ENCODE measurements at places on chromosomes 1 and 21.

- no peak for DNase-seq
Measured at GRCh38 chr1:157090771-157091170, 8.8 kb downstream of the ETV3L start.

- DNase-seq, result no peak
Measured at GRCh38 chr1:95183952-95184351, 50.1 kb upstream of the RWDD3 start.

DNA sequence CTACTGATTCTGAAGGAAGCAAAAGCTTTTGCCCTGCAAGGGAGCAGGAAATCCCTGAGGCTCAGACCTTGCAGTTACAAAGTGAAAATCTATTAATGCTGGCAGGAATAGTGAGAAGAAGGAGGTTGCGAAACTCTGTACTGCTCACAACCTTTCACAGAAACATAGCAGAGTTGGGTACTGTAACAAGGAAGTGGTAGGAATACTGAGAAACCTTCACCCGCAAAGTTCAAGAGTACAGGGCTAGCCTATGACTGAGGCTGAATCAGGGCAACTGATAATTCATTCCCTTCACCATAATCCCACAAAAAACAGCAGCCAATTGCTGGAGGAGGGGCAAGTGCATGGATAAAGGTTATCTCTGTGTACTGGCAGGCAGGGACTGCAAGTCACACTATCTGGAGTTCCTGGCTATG, 23.9 kb upstream of the KCTD3 start:
- no peak for DNase-seq

GRCh38 chr1:20589331-20590278, 708 bp downstream of the CDA start:
- no peak for DNase-seq

GRCh38 chr1:180256341-180257027, 26.4 kb downstream of the LHX4 start:
- DNase-seq, result no peak

DNA sequence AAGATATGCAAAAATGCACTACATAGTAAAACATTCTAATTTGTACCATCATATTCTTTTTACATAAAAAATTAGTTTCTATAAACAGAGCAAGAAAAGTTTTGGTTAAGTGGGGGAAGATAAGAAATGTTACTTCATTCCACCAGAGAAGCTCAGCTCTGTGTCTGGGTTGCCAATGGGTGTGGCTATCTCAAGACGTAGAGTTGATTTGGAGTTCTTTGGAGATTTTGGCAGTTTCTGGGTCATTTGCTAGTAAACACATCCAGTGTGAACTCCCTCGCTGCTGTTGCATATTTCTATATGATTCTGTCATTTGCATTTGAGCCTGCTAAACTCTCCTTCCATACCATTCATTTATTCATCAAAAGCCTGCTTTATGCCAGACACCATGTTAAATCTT, 7.2 kb downstream of the RGL1 start:
- no peak for DNase-seq

- DNase-seq, result no peak
Measured at GRCh38 chr1:12056331-12056841, 6.7 kb upstream of the TNFRSF8 start.

DNA sequence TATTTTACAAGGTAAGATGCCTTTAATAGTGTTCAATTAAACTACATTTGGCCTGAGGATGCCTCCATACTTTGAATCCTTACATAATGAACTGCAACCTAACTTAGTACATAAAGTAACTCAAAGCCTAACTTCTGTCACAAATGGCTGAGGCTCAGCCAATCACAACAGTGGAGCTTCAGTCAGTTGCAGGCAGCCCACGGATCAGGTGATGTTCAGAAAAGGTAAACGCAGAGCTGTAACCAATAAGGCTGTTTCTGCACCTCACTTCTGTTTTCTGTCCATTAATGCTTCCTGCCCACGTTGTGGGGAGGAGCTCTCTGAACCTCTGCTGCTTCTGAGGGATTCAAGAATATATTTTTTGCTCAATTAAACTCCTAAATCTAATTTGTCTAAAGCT, 94.8 kb upstream of the KIAA0040 start:
- DNase-seq, result no peak

DNA sequence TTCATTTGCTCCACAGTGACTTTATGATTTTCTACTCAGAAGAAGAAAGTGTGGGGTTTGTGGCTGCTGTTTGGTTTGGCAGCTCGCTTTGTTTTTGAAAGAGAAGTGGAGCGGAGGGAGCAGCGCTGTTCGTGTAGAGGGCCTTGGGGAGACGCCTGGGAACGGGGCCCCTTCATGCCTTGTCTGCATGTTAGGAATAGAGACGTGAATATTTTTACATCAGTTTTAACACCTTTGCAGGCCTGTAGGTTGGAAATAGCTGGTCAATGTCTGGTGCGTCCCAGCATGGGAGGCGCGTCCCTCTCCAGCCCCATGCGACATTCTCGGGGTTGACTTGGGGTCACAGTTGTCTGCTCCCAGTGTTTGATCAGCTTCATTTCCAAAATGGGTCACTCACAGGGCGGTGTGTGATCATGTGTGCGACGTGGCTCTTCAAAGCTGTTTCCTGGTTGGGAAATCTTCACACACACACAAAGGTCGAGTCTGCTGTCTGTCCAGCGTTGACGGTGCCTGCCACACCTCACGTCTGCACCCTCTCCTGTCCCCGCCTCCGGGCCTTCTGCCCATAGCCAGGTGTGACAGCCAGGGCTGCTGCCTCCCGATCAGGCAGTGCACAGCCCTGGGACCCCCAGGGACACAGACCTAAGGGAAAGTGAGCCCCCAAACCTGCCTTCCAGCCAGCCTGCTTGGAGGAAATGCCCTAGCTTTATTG, 149.2 kb downstream of the PSMG1 start:
- DNase-seq, result no peak

GRCh38 chr1:211472724-211473123, 19.2 kb downstream of the RD3 start:
- no peak for DNase-seq

GRCh38 chr1:48750109-48750508, 26.6 kb downstream of the BEND5 start:
- DNase-seq, result no peak

DNA sequence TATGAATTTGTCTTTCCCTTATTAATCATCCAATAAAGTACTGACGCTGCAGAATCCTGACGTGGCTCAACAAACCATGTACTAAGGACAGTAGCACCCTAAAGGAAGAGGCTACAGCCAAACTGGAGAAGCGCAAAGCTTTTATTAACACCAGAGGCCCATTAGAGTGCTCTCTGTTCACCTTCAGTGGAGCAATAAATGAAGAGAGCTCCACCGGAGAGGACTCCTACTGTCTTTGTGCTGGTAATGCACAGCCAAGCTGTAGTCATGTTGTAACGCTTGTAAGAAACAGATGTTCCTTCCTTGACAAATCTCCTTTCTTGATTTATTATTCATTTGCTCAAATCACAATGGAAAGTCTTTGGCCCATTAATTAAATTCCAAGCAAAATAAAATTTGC, 220.7 kb upstream of the RRP15 start:
- DNase-seq, result no peak

DNA sequence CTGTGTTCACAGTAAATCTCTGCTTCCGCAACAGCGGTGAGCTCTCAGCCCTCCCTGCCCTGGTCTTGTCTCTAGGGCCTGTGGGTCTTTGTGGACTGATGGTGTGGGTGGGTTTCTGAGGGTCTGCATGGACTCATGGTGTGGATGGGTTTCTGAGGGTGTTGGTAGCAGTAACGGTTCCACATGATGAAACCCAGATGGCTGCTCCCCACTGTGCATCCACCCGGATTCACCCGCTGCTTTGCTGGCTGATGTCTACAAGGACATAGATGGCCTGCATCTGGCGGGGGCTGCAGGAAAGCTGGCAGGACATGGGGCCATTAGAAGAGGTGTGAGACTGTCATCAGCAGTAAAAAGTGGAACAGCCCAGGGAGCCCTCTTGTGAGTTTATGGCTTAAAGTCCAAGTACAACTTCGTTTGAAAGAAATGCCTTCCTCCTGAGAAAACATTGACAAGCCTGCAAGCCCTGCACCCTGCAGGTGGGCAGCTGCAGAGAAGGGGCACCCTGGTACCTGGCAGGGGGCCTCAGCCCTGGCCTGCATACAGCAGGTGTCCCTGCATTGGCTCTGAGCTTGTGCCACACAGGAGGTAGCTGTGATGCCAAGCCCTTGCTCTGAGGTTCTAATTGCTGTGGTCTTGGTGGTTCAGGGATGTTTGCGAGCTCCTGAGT, 156.9 kb upstream of the COL6A1 start:
- no peak for DNase-seq

DNA sequence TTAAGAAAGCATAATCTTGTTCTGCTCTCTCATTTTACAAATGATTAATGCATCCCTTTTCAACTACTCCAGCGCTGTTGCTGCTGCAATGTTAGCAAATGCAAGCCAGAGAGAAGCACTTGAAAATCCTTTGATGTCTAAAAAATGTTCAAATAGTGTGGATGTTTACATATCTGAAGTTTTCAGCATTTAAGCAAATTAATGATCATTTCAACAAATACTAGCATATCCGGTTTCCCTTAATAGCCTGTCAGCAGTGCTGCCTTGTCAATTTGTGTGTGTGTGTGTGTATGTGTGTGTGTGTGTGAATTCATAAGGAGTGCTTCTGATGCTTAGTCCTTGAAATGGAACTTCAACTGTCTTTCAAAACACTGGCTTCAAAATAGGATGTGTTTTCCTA, 48.1 kb upstream of the WNT2B start:
- no peak for DNase-seq

GRCh38 chr1:84254703-84255238, 46.7 kb upstream of the SAMD13 start:
- DNase-seq, result no peak

DNA sequence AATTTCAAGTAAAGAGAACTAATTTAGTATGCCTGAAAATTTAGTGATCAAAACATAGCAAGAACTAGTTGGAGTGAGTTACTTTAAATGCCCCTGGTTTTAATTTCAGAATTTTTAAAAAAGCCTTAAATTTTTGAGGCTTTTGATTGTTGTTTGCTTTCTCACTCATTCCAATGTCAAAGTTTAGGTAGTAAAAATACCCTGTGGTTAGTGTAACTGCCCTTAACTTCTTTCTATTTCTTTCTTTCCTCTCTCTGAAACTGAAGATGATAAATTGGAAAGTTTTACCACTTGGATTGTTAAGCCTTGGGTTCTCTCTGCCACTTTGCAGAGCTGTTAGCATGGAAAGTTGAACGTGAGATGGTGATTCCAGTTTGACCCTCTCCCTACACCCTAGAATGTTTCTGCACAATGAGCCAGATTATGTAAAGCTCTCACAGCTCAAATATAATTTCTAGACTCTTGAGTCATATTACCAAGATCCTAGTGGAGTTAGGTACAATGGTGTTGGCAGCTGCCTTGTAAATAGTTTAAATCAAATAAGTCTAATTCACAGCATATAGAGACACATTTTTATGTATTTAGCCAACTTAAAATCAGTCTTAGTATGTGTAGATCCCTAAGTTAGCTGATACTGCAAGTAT, 192.4 kb upstream of the SGIP1 start:
- no peak for DNase-seq

GRCh38 chr1:58934706-58935105, 150.9 kb upstream of the JUN start:
- no peak for DNase-seq

DNA sequence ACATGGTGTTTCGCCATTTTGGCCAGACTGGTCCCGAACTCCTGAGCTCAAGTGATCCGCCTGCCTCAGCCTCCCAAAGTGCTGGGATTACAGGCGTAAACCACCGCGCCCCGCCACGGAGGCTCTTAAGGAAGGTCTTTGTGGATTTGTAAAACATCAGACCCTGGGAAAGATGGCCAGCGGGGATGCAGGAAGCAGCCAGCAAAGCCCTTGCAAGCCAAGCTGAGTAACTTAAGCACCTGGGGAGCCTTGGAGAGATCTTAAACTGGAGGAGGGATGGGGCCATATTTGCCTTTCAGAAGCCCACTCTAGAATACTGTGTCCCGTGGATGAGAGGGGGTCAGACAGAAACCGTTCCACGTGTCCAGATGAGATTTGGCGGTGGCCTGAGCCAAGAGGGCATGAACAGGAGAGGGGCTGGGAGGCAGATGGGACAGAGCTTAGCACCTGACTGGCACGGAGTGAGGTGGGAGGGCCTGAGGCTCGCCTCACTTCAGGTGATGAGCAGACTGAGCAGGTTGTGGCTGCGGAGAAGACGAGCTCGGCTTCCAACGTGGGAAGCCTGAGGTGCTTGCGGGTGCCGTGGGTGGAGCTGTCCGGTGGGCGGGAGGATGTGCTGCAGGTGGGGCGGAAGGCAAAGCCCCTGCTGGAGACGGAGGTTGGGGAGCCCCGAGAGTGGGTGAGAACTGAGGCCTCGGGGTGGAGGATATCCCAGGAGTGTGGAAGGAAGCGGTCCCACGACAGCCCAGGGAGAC, 11.7 kb downstream of the C1orf216 start:
- DNase-seq, result no peak

DNA sequence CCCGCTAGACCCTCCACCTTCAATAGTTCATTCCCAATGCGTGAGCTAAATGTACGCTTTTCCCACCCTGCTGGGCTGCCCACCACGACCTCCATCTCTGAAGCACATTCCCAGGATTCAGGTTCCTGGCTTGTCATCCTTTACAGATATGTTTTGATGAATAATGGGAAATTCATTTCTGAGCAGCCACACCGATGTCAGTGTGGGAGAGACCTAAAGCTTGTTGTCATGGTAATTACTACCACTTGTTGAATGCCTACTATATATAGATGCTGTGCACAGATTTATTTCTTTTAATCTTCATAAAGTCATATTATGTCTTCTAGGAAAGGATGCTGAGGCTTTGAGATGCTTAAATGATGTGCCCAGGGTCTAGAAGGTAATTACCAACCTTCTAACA, 8.0 kb downstream of the RCSD1 start:
- no peak for DNase-seq

GRCh38 chr1:212190169-212190568, 95.0 kb upstream of the PPP2R5A start:
- DNase-seq, result no peak

DNA sequence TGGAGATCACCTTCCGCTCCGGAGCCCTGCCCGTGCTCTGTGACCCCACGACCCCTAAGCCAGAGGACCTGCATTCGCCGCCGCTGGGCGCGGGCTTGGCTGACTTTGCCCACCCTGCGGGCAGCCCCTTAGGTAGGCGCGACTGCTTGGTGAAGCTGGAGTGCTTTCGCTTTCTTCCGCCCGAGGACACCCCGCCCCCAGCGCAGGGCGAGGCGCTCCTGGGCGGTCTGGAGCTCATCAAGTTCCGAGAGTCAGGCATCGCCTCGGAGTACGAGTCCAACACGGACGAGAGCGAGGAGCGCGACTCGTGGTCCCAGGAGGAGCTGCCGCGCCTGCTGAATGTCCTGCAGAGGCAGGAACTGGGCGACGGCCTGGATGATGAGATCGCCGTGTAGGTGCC, 9.6 kb downstream of the SPATA46 start:
- no peak for DNase-seq

DNA sequence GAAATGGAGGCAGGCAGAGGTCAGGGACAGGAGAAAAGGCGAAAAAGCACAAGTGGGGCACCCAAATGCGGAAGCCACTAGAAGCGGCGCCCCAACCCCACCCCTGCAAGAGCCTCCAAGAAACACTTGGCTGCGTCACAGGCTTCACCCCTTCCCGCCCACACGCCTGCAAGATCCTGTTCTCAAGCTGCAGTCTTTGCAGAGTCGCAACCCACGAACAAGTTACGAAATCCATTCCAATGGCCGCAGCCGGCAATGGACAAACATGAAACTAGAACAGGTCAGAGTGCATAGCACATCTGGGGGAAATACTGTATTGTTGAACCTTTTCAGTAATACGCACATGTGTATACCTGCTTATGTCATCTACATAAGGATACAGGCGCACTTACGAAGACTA, 103.6 kb downstream of the PSMG1 start:
- DNase-seq, result no peak

Data from stimulated activated CD8-positive, alpha-beta memory T cell treated with anti-CD3 and anti-CD28 coated beads, Interleukin-7, amount 100 ng/mL, for 1 hour (primary cell).